Head of caudate nucleus (tissue), 42 donors: ENCODE measurements at places on chromosomes 4 and X.

- DNase-seq: no peak
These were observed 93.2 kb upstream of the IL15 start for GRCh38 chr4:141543176-141543575.

GRCh38 chr4:62320612-62321011, 1120.5 kb downstream of the ADGRL3 start:
- no peak for DNase-seq

DNA sequence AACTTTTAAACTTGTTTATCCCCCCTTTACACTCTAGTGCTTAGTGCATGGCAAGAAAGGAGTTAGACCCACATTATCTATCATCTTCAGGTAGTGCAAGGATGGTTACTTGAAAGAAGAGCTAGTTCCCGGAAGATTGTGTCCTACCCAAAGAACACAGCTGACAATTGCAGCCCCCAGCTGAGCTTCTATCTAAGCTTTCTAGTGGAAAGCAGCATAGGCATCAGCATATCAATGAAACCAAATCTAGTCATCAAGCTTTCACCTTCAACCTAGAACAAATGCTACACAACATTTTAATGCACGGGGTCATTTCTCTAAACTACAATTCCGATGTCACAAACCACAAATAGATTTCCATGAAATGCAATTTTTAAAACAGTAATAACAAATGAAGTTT, 88.9 kb upstream of the TFDP3 start:
- DNase-seq: no peak

- no peak for DNase-seq
These were observed 943.0 kb upstream of the PRKX start for GRCh38 chrX:4656419-4656818.

DNA sequence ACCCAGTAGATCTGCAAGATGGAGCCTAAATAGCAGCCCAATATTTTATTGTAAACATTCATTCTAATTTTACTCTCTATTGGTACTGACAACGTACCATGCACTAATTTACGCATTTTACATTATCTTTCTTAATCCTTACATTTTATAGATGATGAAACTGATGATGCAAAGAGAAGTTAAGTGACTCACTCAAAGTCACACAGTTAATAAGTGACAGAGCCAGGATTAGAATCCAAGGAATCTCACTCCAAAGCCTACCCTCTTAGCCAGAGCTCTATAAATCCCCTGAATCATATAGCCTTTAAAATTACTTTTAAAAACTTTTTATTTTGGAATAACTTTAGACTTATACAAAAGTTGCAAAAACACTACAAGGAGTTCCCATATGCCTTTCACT, 37.6 kb downstream of the PHKA1 start:
- DNase-seq: no peak

DNA sequence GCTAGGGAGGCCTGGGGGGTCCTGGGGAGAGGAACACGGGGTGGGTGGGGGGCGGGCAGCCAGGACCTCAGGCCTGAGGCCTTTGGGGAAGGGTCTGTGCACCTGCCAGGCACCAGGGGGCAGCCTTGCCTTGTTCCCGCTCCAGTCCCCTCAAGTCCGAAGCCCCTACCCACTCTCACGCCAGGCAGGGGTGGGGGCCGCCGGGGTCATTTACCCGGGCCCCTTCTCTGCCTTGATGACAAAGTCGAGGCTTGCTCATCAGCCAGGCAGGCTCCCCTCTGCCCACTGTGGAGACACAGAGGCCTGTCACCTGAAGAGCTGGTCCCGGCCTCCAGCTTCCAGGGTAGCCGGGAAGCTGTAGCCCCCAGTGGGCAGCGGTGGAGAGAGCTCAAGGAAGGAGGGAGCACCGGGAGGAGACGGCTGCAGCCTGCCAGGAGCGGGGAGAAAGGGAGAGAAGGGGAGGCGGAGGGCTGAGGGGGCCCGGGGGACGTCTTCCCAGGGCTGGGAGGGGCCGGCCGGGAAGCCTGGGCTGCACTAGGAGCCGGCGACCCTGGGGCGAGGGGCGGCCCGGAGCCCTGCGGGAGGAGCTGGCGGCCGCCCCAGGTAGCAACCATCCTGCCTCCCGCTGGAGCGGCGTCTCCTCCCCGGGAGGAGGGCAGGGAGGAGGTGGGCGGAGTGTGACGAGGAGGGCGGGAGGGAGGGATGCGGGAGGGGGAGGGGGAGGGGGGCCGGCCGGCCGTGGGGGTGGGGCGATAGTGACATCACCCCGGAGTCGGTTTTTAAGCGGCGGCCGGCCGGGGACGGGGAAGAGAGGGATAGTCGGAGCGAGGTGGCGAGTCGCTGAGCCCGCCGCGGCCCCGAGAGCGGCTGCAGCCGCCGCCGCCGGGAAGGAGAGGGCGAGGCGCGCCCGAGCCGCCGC, at the start of gene SLC6A8:
Gene SLC6A8 (plus strand): TSS at position 806 of the 919 bp plus-strand sequence. CDS start 649 bp downstream, outside the sequence.
- DNase-seq: peak; percentile 81

DNA sequence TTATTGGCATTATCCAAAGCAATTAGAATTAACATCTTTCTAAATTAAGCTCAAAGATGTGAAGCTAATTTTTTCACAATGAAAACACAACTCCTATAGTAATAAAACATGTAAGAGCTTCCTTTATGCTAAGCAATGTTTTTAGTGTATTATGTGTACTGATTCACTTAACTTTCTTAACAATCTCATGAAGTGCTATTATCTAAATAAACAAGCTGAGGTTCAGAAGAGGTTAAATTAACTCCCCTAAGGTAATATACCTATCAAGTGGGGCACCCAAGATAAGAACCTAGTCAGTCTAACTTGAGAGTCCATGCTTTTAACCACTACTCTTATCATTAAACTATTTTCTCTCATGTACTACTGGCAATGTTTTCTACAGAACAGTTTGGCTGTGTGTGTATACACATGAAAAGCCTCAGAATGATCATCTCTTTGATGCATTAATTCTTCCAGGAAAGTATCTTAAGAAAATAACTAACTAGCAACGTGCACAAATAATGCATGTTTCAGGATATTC, 13.6 kb downstream of the G3BP2 start:
- no peak for DNase-seq

DNA sequence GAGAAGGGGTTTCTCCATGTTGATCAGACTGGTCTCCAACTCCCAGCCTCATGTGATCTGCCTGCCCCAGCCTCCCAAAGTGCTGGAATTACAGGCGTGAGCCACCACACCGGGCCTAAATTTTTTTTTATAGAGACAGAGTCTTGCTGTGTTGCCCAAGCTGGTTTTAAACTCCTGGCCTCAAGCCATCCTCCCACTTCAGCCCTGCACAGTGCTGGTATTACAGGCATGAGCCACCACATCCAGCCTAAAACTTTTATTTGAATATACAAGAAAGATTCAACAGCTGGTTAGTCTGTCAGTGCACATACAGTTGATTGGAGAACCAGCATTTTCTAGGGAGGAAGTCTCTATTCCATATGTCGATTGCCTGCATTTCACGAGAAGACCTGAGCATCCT, 91.2 kb downstream of the LRP2BP start:
- no peak for DNase-seq

DNA sequence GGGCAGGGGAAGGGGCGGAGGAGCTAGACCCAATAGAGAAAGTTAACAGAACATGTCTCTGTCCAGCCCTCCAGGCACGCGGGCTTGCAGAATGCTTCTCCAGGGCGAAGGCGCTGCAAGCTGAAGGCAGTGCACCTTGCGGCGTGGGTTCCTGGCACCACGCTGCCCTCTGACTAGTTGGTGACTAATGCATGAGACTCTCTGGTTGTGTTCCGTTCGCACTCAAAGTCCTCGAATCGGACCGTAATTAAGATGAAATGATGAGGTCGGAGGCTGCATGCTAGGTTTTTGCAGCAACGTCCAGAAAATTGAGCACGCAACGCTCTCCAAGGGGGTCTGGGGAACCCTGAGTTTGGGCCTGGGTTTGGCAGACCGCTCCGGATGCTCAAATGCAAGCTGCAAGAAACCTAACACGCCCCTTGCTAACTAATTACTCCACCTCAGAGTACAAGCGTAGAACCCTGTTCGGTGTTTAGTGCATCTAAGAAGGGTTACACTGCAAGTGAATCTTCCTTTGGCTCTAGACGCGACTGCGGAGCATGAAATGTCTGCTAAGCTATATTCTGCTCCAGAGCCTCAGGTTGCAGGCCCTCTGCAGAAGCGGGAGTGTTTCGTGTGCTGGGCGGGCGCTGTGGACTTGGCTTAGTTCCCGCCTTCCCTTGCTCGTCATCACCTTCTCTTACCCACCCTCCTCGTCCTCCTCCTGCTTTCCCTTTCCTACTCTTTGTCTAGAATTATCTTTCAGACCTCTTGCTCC, 57.1 kb upstream of the NKAP start:
- no peak for DNase-seq

DNA sequence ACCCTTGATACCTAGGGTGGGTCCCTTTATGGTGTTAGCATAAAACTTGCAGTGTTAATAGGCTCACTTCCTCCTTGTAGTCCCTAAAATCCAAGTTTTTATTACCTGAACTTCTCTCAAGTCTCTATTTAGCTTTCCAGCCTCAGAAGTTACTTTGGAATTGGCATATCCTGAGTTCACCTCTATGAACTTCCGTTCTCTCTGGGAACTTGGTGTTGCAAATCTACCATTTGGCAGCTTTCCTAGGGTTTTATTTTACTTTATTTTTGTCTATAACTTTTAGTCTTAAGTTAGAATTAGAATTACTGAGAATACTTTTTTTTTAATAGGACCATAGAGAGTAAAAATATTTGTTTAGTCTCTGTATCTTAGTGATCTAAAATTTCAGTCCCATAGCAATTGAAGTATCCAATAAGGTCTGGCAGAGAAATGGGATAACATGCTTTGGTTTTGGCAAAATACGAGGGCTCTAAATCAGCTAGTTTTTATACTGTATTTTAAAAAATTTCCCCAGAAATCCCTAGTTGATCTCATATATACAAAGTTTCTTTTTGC, 30.3 kb upstream of the NAF1 start:
- DNase-seq: no peak

GRCh38 chr4:147638942-147639341, 21.7 kb downstream of the TMEM184C start:
- no peak for DNase-seq

DNA sequence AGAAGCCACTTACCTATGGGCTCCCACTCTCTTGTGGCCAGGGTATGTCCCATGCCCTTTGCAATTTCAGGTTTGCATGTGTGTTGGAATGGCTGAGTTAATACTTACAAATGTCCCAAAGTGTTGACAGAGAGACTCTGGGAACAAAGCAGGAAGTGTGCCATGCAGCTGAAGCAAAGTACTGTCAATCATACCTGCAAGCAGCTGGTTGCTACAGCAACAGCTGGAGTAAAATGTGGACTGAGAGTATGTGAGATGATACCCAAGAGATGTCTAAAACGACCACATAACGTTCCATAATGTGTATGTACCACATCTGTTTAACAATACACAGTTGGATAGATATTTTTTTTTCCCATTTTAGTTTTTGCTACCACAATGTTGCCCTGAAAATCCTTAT, 82.8 kb upstream of the CAMK2D start:
- DNase-seq: no peak

DNA sequence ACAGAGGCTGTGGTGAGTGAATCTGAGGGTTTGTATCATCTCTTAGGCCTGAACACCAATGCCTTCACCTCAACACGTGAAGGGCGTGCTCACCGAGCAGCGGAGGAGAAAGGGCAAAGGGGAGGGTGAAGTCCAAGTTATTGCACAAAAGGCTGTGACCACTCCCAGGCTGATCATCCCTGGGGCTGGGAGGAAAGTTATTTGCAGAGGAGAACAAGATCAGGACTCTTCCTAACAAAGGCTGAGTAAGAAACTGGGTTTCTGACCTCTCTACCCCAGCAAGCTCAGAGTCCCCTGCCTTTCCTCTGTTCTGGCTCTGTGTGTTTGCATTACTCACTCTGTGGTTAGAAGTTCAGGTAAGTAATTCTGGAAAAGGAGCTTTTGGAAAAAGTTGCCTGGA, 366.3 kb upstream of the CXorf51A start:
- DNase-seq: no peak

GRCh38 chr4:92791871-92792440, 488.2 kb downstream of the GRID2 start:
- no peak for DNase-seq

DNA sequence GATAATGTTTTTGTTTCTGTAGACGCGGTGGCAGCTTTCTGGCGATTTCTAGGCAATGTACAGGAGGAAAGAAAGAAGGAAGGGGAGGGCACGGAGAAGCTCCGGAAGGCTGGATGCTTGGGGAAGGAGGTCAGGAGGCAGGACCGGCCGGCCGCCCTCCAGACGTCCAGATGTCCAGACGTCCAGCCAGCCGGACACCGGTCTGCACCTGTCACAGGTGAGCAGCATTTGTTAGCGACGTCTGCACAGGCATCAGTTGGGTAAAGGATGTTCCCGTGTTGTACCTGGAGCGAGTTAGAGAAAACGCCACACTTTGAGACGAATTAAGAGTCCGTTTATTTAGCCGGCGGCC, 90.0 kb upstream of the PPP2R3B start:
- DNase-seq: no peak

GRCh38 chrX:24513416-24513815, 48.3 kb downstream of the PDK3 start:
- DNase-seq: no peak

GRCh38 chrX:20670611-20671010, 403.9 kb upstream of the RPS6KA3 start:
- no peak for DNase-seq

GRCh38 chrX:45783002-45783401, 582.3 kb upstream of the DIPK2B start:
- DNase-seq: no peak

GRCh38 chr4:135382280-135382959, 1180.8 kb upstream of the PABPC4L start:
- no peak for DNase-seq

DNA sequence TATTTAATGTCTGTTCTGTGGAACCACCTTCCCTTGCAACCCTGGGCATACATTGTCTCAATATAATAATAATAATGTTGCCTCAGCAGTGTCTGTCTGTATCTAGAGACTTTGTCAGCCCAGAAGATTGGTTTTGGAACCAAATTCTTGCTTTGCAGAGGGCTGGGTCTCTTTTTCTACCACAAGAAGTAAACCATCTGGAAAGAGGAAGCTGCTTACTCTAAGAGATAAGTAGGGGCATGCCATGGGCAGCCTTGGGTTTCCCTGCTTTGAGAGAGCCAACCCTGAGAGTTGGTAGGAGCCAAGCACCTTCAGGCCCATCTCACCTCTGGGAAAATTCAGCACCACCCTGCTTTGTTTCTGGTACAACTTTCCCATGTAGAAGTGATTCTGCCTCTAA, 27.0 kb downstream of the TMEM31 start:
- DNase-seq: no peak

GRCh38 chrX:75086731-75087195, 69.3 kb downstream of the ABCB7 start:
- DNase-seq: no peak

DNA sequence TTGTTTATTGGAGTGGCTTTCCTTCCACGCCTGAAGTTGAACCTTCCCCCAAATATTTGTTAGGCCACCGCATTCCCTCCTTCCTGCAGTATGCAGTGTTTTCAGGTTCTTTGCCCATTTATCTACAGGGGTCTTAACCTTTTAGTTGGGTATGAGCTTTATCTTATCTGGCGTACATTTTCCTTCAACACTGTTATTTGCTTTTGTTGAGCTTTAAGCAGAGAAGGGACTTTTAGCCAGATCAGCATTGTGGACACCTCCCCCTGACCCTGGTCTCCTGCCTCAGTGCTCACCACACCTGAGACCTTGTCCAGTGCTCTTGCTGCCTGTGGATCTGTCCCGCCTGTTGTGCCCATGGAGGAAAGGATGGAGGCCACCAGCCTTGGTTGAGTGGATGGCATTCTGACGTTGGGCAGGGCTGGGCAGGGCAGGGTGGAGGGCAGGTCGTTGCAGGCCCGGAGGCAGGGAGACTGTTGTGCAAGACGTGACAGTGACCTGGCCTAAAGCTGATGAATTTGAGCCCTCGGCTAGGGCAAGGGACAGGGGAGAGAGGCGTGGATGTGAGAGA, 998 bp upstream of the DUSP9 start:
- no peak for DNase-seq

- no peak for DNase-seq
These were observed 216.5 kb upstream of the DKK2 start for GRCh38 chr4:107252571-107252970.
